ENCODE measurements at places on chromosomes 2 and 18.

DNA sequence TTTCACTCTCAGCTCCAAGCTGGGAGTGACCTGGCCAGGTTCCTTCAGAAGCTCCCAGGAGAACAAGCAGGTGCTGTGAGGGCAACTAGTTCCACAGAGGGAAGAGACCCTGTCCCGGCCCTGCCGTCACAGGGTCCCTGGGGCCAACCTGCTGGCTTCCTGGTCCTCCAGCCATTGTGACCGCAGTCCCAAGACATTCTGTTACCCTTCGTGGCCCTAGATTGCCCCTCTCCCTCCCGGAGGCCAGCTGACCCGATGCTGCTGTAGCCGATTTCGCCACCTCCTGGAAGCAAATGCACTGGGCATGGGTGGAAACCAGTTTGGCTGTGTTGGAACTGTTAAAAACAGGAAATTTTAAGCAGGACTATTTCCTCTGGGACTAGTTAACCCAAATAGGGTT is 55.4 kb downstream of the EPAS1 start:
- no peak for DNase-seq

- DNase-seq = no peak
Observed at GRCh38 chr2:62192811-62193210, 3.1 kb upstream of the B3GNT2 start.

DNA sequence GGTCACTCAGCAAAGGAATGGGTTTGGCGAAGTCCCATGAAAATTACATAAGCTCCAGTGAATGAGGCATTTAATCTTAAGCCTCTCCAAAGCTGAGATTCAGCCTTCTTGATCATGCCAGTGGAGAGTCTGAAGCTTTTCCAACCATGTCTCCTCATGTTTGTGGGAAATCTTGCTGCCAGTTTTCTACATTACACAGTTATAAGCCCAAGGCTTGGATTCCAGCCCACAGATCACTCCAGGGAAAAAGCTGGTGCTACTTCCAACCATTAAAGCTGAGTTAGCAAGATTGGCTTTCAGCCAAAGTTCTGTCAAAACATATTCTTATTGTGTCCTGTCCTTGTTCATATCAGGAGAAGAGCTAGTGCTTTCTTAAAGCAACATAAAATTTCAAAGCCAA is 293.8 kb downstream of the LRRTM4 start:
- no peak for DNase-seq

- no peak for DNase-seq
Observed at GRCh38 chr2:9275399-9275798, 68.8 kb downstream of the ASAP2 start.

GRCh38 chr18:56235071-56235470 is 403.3 kb downstream of the TXNL1 start:
- no peak for DNase-seq

- DNase-seq = no peak
Observed at GRCh38 chr2:63740943-63741342, 100.8 kb upstream of the UGP2 start.

DNA sequence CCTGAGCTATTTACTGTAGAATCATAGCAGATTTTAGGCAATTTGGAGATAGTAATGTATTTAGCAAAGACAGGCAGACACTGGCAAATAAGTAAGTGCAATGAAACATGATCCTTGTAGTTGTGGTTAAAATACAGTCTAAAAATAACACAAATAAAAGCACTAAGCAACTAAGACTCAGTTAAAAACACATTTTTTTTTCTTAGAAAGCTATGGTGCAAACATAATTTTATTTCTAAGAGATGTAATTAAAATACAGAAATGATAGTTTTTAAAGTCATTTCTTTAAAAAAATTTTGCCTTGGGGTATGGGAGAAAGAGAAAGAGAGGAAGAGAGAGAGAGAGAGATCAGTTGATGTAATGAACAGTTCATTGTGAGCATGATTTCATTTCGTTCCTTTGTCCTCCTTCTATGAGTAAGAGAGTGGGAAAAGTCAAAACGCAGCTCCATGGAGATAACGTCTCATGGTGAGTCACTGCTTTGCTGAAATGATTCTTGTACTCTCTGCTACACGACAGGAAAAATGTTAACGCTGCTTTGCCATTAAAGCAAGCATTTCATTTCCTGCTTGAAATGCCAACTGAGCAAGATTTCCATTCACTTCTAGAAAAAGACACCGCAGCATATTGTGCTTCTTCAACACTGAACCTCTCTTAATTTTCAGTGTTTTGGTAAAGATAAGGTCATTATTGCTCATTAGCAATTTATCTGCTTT is 61.3 kb upstream of the PGAP1 start:
- no peak for DNase-seq

DNA sequence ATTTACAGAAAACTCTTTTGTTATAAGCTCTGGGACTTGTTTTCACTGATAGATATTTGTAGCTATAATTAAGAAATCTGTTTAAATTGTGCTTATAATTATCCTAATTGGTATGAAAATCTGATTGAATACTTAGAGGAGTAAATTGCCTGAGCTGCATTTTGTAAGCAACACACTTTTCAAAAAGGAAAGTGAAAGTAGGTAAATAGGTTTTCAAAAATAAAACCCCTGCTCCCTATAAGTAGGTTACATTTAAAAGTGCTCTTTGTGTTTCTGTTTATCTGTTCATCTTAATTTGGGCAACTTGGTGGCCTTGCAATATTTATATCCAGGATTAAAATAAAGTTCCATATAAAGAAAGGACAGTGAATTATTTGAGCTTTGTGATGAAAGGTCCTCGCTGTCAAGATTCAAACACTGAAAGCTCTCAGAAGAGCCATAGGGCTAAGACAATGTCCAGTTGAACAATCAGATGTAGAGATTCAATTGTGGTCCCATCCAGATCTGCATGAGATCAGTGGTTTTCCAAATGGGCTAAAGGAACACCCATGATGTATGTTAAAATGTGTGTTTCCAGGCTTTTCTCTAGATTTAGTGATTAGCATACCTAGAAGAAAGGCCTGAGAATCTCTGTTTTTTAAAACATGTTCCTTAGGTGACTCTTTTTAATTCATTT is 371.6 kb downstream of the RPRM start:
- no peak for DNase-seq

DNA sequence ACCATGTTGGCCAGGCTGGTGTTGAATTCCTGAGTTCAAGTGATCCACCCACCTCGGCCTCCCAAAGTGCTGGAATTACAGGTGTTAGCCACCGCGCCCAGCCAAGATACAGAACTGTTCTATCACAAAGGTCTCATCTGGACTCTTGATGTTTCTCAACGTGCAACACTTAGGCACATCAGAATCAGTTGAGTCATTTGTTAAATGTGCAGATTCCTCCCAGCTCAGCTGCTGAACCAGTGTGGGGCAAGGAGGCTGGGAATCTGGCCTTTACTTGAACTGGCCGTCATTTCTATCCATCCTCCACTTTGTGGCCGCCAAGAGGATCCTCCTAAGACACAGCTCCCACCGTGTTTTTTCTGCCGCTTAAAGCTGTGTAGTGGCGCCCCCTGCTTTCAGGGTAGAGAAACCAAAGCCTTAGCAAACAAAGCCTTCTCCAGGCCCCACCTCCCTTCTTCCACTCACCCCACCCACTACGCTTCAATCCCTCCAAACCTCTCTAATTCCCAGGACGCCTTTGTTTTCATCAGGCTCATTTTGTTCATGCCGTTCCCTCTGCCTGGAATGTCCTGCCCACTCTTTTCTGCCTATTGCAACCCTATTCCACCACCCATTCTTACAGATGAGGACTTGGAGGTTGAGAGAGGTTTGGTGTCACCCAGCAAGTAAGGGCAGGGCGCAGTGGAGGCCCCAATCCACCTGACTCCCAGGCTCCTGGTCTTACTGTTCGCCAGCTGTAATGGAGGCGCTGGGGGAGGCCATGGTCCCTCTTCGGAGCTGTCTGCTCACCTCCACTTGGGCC is 776 bp upstream of the SPEG start:
- no peak for DNase-seq

- DNase-seq = no peak
Observed at GRCh38 chr18:74976331-74976909, 232.5 kb downstream of the PTGR3 start.

GRCh38 chr2:24792542-24792873 is 683 bp downstream of the PTRHD1 start:
- DNase-seq = no peak

DNA sequence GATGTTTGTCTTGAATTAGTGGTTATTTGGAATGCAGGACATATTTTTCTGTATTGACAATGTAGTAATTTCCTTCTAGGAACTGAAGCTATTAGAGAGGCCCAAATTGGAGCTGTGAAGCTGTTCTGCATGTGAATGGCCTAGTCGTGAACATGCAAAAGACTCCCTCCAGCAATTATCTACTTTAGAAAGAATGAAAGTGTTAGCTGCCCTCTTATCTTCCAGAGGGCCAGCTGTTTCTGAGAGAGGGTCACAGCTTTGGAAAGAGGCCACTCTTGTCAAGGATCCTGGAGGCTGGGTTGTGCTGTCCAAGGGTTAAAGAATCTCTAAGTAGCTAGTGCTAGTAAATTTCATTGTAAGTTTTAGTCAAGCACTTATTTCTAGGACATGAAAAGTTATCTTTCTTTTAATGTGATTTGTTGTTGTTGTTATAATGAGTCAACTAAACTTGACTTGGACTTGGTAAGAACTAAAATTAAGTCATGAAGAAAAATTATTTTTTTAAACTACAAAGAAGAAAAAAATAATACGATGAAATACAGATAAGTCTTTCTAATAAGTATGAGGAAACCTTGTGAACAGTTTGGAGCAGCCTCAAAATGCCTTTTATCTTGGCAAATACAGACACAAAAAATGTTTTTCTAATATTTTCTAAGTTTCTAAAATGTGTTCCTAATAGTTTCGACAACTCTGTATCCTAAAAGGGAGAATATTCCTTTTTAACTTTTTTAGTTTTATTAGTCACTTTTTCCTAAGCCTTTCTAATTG is 36.8 kb downstream of the DPP4 start:
- DNase-seq = no peak

GRCh38 chr18:36829362-36830157 is 633 bp downstream of the KIAA1328 start:
- DNase-seq = no peak

DNA sequence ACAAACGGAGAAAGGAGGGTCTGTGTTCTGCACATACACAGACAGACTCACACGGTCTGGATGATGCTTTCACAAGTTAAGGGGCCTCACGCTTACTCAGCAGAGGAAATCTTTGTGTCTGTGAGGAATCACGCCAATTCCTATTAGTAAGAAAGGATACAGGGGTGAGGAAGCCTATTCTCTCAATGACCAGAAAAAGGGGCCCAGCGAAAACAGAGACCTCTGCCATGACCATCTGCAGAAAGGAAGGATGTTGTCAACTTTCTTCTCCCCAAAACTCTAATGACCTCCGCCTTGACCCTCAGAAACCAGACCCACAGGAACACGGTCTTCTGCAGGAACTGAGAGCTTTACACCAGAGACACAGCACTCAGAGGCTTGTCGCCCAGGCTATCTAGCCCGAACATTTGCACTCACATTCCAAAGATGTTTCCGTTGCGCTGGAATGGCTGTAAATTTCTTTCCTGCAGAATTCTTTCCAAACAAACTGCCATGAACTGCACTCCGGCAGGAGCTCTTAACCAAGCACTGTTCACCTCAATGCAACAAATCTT is 186.3 kb downstream of the TCF4 start:
- DNase-seq = no peak

DNA sequence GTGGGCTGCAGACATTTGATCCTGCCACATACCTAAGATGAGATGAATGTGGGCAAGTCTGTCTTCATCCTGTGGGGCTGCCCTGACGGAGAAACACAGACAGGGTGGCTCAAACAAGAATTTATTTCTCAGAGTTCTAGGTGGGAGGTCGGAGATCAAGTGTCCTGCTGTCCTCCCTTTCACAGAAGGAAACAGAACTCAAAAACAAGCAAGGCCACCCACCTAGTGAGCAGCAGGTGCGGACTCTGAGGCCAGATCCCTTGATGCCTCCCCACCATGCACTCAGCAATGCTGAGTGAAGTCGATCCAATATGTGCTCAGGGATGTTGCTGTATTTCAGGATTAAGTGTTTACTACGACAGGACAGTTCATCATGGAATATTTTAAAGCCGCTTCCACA is 63.0 kb upstream of the SNTG2 start:
- DNase-seq = no peak

DNA sequence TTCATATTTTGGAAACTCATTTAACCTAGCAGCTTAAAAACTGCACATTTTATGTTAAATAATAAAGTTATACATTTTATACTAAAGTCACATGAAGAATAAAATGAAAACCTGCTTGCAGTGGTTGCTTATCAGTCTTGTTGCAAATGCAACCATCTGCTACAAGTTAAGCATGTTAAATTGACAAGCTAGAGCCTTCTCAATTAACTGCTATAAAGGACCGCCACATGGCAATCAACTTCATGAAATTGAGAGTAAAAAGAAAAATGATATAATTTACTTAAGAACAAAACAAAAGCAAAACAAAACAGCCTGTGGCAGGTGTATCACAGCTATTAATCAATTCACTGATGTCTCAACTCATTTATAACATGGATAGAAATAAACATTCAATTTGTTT is 78.7 kb downstream of the RTTN start:
- no peak for DNase-seq

GRCh38 chr2:14603676-14604075 is 28.8 kb upstream of the LRATD1 start:
- DNase-seq = no peak

GRCh38 chr2:241788135-241788534 is 11.5 kb downstream of the GAL3ST2 start:
- DNase-seq = no peak

DNA sequence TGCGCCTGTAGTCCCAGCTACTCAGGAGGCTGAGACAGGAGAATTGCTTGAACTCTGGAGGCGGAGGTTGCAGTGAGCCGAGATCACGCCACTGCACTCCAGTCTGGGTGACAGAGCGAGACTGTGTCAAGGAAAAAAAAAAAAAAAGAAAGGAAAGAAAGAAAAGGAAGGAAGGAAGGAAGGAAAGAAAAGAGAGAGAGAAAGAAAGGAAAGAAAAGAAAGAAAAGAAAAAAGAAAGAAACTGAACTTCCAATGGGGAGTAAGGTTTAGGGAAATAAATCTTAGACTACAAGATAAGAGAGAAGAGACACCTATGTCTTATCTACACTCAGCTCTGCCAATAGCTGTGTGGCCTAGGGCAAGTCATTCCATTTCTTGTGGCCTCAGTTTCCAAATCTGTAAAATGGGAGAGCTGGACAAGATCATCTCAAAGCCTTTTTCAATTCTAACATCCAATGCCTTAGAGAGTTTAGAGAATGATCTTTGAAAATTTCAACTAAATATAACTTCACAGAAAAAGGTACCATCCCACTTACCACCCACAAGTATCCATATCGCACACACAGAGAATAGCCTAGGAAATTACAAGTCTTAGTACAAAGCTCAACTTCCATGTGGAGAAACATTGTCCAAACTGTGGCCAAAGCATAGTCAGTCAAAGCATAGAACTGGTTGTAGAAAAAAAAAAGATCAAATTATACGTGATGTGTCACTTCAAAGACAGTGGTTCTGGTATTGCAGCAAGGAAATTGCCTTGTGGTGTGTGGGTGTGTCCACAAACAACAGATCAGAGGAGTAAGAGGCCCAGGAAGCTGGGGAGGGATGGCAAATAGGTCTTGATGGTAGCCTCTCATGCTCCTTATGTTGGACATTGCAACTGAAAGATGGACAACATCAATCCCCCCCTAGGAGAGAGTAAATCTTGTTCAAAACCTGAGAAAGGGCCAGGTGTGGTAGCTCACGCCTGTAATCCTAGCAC is 42.4 kb downstream of the SLC14A2 start:
- DNase-seq = peak; percentile 23

GRCh38 chr2:236073867-236074655 is 94.1 kb downstream of the GBX2 start:
- no peak for DNase-seq

GRCh38 chr2:47218899-47219525 is 63.9 kb upstream of the STPG4 start:
- DNase-seq = no peak

Measured in CD4-positive, alpha-beta T cell treated with Interleukin-15 for 1 hour (primary cell).